Esophagus muscularis mucosa (tissue), 4 donors: ENCODE measurements at places on chromosomes 6 and 20. TPM values are rescaled to one million over a fixed set of nuclear protein-coding genes. Genes with fewer than 3 reads are reported as not detected.

GRCh38 chr6:85674604-85675003 is 31.9 kb upstream of the SYNCRIP start:
- no peak for DNase-seq

- DNase-seq, result no peak
These were observed 214.2 kb upstream of the HTR1E start for GRCh38 chr6:86723151-86723550.

- no peak for DNase-seq
These were observed 172.8 kb downstream of the TINAG start for GRCh38 chr6:54481091-54481490.

GRCh38 chr6:47242483-47243386 is 67.0 kb downstream of the TNFRSF21 start:
- peak; percentile 95 for DNase-seq

Gene RBBP8NL
- total RNA-seq, result not detected
